ENCODE measurements at places on chromosomes 2 and 18.

DNA sequence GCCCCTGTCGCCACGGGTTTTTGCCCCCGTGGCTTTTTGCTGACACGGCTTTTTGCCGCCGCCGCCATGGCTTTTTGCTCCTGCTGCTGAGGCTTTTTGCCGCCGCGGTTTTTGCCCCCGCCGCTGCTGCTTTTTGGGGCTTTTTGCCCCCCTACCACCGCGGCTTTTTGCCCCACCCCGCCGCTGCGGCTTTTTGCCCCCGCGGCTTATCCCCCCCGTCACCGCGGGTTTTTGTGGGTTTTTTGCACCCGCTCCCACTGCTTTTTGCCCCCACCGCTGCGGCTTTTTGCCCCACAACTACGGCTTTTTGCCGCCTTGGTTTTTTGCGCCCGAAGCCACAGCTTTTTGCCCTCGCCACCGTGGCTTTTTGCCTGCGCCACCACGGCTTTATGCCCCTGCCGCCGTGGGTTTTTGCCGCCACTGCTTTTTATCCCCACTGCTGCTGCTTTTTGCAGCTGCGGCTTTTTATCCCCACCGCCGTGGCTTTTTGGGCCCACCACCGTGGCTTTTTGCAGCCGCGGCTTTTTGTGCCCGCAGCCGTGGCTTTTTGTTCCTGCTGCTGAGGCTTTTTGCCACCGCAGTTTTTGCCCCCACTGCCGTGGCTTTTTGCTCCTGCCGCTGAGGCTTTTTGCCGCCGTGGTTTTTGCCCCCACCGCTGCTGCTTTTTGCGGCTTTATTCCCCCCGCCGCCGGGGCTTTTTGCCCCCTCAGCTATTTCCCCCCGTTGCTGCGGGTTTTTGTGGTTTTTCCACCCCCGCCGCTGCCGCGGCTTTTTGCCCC lies 2798.0 kb upstream of the TEKT4 start:
- no peak for DNase-seq

DNA sequence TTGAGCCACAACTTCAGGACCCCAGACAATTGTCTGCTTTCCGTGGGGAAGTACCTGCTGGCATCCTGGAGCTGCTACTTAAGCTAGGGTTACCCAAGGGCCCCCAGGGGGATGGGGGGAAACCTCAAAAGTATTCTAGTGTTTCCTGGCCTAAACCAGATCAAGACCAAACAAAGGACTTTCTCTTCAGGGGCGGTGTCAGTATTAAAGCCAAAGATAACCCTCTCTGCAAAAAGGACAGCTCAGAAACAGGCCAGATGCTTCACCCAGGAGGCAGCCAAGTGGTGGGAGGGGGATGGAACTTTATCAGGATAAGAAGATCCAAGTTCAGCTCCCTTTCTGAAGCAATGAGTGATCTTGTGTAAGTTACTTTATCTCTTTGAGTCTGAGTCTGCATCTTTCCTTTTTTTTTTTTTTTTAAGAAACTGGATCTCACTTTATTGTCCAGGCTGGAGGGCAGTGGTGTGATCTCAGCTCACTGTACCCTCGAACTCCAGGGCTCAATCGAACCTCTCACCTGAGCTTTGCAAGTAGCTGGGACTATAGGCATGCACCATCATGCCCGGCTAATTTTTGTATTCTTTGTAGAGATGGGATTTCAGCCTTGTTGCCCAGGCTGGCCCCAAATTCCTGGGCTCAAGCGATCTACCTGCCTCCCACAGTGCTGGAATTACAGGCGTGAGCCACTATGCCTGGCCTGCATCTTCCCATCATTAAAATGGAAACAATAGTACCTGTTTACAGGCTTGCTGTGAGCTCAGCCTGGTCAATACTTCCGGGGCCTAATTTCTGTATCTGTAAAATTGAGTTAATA lies 151.8 kb upstream of the PTPRM start:
- DNase-seq = no peak

DNA sequence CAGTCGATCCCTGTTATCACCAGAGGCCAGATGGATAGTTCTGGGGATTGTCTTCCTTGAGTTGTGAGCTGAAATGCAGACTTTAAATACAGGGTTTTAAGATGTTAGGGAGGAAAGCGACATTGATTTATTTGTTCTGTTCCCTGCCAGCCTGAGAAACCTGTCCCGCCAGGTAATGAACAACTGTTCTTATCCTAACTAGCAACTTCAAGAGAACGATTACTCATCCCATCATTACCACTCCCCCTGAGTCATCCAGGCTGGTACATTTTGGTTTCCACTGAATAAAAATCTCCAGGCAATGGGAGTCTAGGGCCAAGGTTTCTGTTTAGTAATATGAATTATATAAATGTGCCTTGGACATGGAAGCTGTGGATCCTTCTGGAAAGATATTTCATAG lies 131.2 kb downstream of the LYPD6B start:
- no peak for DNase-seq

GRCh38 chr2:170973492-170974303 lies 44.6 kb downstream of the GORASP2 start:
- no peak for DNase-seq

- DNase-seq = no peak
Observed at GRCh38 chr2:237298151-237299118, 115.5 kb downstream of the COL6A3 start.

- no peak for DNase-seq
Observed at GRCh38 chr2:99451280-99451679, 38.5 kb downstream of the REV1 start.

DNA sequence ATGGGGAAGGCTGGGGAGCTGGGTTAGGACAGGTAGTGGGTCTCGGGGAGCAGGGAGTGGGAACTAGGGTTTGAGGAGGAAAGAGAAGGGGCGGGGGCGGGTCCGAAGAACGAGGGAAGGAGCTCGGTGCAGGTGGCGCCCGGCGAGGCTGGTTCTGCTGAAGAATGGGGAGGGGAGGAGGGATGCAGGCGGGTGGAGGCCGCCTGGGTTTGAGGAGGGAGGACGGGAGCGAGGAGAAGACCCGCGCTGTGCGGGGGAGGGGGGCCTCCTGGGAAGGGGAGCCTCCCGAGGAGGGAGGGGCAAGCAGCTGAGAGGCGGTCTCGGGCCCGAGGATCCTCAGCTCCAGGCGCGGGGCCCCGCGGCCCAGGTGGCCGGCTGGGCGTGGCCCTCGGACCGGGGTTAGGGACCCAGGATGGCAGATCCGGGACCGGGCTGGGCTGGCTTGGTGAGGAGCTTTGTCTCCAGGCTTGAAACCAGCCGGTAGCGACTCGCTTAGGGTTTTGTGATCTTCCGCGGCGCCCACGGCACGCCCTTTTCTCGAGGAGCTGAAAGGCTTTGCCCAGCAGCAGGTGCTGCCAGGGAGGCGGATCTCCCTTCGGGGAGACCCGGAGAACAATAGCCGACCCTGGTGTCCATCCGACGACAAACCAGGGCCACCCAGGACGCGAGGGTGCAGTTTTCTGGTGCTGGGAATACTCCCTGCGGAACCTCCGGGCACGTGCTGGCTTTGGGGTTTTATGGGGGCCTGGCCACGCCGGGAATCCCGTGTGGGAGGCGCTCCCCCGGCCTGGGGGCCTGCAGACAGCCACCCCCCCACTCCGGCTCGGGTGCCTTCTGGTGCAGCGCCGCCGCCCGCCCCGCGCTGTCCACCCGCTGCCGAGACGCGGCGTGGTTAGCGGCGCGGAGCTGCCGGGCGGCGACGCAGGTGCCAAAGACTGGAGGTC lies 1.4 kb downstream of the DPYSL5 start:
- DNase-seq = peak; percentile 13

DNA sequence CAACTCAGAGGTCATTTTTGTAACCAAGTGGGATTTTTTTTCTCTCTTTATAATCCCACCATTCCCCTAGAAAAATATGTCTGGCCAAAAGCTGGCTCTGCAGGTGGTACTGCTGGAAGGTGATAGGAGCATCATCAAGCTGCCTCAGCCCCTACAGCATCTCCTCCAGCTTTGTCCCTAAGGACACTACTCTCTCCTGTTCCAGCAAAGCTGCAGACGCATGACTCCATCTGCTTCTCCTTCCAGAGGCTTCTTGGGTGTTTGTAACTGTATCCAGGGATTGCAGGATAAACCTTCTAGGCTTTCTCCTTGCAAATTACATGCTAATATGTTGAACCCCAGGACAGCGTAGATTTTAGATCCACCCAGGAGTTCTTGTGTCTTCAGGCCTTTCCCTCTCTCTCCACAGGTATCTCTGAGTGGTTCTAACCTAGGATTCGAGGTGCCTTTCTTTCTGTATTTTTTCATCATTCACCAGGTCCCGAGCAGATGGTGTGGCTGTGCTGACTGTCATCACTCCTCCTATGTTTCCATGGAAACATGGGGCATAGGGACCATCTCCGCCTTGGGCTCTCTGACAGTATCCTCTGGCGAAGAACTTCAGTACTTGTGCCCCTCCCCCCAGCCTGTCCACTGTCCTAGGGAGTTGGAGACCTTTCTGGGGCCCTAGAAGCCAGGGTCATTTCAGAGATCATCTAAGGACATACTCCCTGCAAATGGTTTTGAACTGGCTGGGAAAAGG lies 34.3 kb downstream of the AFF3 start:
- DNase-seq = no peak

- DNase-seq = no peak
Observed at GRCh38 chr2:74037379-74037860, 52.7 kb downstream of the TET3 start.

DNA sequence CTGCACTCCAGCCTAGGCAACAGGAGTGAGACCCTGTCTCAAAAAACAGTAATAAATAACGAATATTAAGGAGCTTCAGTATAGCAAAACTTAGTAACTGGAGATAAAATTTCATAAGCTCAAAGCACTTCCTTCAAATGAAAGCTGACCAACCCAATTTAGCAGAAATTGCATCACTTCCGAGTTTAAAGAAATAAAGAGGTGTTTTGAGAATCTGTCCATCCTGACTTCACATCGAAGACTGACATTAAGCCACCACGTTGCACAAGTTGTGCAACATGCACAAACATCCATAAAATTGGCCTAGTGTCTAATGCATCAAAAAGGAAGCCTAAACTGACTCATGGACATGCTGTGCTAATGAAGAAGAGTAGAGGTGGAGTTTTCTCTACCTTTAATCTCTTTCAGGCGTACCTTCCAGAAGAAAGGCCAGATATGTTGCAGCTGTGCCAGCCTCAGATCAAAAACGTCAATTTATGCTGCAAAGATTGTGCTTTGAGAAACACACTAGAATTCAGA lies 7.7 kb upstream of the DSG3 start:
- no peak for DNase-seq

DNA sequence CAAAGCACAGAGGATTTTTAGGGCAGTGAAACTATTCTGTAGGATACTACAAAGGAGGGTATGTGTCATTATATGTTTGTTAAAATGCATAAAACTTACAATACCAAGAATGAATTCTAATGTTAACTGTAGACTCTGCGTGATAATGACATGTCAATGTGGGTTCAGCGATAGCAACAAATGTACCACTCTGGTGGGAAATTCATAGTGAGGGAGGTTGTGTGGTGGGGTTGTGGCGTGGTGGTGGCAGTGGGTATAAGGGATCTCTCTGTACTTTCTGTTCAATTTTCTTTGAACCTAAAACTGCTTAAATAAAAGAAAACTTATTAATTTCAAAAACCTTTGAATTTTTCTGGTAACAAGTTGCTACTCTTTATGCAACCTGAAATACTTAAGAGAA lies 99.3 kb upstream of the SLC38A11 start:
- no peak for DNase-seq

DNA sequence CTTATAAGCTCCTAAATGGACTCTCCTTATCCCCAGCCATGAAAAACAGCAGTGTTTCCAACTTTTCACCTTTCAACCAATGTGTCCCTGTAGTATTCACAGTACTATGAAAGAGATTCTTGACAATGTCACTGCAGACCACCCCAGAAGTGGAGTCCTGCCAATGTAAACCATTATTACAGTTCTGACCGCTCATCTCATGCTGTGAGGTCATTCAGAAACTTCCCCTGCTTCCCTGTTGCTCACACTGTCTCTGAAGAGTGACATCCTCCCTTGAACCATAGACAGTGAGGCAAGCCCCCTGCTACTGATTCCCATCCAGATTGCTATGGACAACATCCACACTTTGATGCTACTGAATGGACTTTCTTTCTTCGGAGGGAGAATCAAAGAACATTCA lies 1523.7 kb upstream of the ACVR2A start:
- DNase-seq = no peak

- DNase-seq = no peak
Observed at GRCh38 chr2:85806358-85807118, 52.7 kb downstream of the ATOH8 start.

Data from NCI-H1417 treated with DMSO at 0.1 percent for 48 hours (cell line).